Suppressor macrophage (primary cell): ENCODE measurements at places on chromosomes 4 and X.

DNA sequence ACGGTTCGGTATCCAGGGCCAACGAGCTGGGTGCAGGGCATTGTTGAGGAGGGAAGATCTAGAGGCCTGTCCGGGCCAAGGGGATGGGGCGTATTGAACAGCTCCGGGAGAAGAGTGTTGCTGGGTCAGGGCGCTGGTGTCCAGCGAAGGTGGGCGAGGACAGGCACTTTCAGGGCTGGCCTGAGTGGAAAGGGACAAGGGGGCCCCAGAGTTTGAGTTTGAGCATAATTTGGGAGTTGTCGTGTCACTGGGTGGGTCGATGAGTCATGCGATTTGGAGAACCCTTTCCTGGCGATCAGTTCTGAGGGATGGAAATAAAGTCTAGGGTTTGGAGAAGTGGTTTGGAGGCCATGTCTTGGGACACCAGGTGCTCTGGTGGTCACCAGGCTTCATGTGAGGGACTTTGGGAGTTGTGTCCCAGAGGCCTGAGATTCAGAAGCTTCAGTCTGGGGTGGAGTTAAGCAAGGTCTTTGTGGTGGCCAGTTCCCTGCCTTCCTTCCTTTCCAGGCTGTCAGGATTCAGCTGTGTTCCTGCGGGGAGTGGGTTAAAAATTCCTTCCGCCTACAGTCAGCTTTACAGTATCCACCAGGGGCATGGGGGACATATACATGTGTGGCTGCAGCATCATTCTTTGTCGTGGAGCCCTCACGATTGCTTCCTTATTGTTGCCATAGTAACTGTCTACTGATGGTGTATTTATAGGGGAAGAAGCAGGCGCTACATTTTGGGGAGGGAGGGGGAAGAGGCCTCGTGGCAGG is 504 bp downstream of the PRRG3 start:
- DNase-seq = no peak

GRCh38 chrX:141669689-141670088 is 28.9 kb downstream of the SPANXD start:
- no peak for DNase-seq

GRCh38 chr4:18321956-18322530 is 300.5 kb upstream of the LCORL start:
- DNase-seq = no peak

DNA sequence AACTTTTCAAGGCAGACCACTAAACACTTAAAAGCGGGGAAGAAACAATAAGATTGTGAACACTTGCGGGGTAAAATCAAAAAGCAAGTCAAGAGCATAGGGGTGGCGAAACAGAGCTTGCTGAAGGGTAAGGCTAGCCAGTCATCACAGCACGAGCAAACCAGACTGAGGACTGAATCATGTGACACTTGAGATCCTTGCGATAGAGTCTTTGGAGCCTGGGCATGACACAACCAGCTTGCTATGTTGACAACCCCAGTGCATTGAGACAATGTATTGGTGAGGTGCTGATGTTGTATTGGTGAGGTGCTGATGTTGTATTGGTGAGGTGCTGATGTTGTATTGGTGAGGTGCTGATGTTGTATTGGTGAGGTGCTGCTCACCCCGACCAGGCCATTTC is 72.3 kb downstream of the SLIT2 start:
- DNase-seq = no peak
